ENCODE measurements at places on chromosomes 4 and X.

DNA sequence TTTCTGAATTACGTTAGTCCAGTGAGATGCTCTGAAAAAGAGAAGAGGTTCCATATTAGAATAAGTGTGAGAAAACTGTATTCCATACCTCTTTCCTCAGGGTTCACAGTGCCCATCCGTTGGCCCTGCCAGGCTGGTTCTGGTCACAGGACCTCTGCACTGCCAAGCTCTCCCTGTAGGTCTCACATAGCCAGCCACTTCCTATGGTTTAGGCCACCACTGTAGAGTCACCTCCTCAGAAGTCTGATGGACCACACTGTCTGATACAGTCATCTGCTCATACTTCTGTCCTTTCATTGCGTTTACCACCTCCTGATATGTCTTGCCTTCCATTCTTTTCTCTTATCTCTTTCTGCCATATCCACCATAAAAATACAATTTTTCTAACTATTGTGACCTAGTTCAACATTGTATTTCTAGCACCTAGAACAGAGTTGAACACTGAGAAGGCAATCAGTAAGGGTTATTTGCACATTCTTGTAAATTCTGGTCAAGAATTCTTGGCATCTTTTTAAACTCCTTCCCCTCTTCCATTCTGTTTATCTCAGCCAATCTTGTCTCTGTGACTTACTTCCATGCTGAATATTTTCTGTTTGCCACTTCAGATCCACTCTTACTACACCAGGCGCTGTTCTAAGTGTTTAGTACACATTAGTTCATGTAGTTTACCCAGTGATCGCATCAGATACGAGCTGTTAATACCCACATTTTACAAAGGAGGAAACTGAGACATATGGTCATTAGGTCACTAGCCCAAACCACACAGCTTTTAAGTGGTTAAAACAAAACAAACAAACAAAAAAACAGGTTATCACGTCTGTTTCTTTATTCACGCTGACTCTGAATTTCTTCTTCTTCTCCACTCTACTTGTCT, 125.6 kb downstream of the CBR4 start:
- DNase-seq: no peak

- DNase-seq: no peak
Measured at GRCh38 chrX:119552508-119552907, 12.7 kb downstream of the STEEP1 start.

- DNase-seq: peak; percentile 25
Measured at GRCh38 chrX:118974088-118974907, at the start of gene LONRF3. Gene LONRF3 (plus strand): TSS chrX:118974618. CDS start chrX:118974781, 163 bp downstream.

- DNase-seq: no peak
Measured at GRCh38 chrX:100328351-100328750, 81.7 kb downstream of the PCDH19 start.
